ENCODE measurements at places on chromosomes 12 and 14. TPM values are rescaled to one million over a fixed set of nuclear protein-coding genes. Genes with fewer than 3 reads are reported as not detected.

OR10A7 gene
- total RNA-seq, result not detected

GYS2 gene
- not detected for total RNA-seq

ALX1 gene
- total RNA-seq, result not detected

GRCh38 chr14:89466484-89466883 is 49.5 kb upstream of the FOXN3 start:
- H3K27me3 ChIP-seq, result no peaks in the 10 kb centered on the region
- no peak overlapping the region for H3K4me3 ChIP-seq
- DNase-seq, result no peak
- H3K27ac ChIP-seq, result no peak overlapping the region
- H3K4me1 ChIP-seq, result no peaks in the 10 kb centered on the region
- no peaks in the 10 kb centered on the region for H3K36me3 ChIP-seq

BICDL1 gene
- total RNA-seq, result not detected

DNA sequence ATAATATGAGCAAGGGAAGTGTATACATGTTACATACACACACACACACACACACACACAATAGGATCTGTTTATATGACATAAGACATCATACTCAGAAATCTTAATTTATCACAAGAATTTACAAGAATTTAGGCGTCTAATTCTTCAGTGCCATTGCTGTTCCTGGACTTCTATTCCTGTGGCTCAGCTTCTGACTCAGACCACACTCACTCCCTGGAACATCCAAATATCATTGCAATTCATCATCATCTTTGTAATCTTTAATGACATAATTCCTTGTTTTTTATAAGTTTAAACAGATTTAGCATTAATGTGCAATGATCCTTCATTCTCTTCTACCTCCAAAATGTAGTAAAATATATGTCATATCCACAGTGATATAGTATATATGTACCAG is 544.2 kb downstream of the FOXG1 start:
- DNase-seq, result peak; percentile 83
- no peaks in the 10 kb centered on the region for H3K36me3 ChIP-seq
- peaks cover 30% of the 10 kb centered on the region for H3K4me1 ChIP-seq
- no peaks in the 10 kb centered on the region for H3K27me3 ChIP-seq
- no peak overlapping the region for H3K4me3 ChIP-seq

SLC41A2 gene
- total RNA-seq, result 34.5 TPM

GRCh38 chr12:96585977-96586376 is 96.6 kb downstream of the CFAP54 start:
- H3K4me1 ChIP-seq, result no peaks in the 10 kb centered on the region
- no peaks in the 10 kb centered on the region for H3K27me3 ChIP-seq
- no peaks in the 10 kb centered on the region for H3K36me3 ChIP-seq
- DNase-seq, result peak; percentile 47

DNA sequence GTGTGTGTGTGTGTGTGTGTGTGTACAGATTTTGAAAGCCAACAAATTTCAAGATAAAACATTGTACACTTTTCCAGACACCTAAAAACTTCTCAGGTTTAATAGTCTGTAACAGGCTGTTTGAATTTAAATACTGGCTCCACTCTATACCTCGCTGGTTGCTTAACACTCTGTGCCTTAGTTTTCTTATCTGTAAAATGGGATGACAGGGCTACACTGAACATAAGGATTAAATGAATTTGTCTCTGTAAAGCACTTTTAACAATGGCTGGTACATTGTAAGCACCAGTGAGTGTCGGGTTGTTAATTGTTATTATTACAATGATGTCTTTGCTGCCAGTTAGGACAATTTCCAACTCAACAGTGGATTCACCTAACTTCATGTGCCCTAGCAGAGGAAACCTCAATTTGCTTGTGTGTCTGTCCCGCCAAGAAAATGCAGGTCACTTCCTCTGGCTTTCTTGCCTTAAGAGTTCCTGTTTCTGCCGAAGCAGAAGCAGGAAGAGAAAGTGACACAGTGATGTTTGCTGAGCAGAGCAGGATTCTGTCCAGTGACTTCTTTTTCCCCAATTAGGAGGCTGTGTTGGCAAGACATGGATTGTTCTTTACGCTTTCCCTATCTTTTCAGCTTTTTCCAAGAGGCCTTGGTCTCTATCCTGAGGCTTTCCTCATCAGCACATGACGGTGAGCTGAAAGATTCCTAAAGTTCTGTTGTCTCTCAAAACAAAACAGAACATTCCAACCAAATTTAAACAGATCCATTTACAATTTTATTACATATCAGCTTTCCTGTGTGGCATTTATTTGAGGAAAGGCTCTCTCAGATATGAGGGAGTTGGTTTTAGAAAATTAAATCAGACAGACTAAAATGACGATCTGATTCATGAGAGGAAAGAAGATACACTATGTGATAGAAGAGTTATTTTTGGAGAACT is 154.1 kb upstream of the ATP2B1 start:
- H3K27me3 ChIP-seq, result peaks cover 26% of the 10 kb centered on the region
- H3K36me3 ChIP-seq, result no peaks in the 10 kb centered on the region

GRCh38 chr12:110635055-110635454 is 21.1 kb downstream of the TCTN1 start:
- no peak overlapping the region for H3K27ac ChIP-seq
- H3K4me3 ChIP-seq, result no peak overlapping the region
- peaks cover 9% of the 10 kb centered on the region for H3K4me1 ChIP-seq

EML1 gene
- 17.9 TPM for total RNA-seq

DNA sequence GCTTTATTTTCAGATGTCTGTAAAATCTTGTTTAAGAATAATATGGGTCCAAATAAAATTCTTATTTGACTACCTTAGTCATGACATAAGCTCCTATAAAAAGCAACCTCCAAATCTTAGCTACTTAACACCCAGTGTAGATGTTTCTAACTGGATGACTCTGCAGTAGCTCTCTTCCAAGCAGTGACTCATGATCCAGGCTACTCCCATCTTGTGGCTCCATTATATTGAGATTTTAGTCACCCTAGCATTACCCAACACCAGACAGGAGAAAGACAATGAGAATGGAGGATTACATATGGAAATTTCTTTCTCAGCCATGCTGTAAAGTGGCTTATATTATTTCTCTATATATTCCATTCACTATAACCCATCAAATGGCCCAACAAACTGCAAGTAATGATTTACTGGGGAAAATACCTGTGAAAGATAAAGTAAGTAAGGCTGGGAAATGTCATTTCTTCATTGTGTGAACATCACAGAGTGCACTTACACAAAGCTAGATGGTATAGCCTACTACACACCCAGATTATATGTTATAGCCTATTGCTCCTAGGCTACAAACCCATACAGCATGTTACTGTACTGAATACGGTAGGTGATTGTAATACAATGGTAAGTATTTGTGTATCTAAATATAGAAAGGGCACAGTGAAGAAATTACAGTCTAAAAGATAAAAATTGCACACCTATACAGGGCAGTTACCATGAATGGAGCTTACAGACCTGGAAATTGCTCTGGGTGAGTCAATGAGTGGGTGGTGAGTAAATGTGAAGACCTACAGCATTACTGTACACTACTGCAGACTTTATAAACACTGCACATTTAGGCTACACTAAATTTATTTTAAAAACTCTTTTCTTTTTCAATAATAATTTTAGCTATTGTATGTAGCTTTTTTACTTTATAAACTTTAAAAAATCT is 163.2 kb downstream of the DYRK2 start:
- H3K27ac ChIP-seq, result peak overlapping the region; percentile 70
- peaks cover 22% of the 10 kb centered on the region for H3K4me1 ChIP-seq
- no peaks in the 10 kb centered on the region for H3K27me3 ChIP-seq
- no peaks in the 10 kb centered on the region for H3K36me3 ChIP-seq
- H3K4me3 ChIP-seq, result no peak overlapping the region
- peak; percentile 91 for DNase-seq
